ELR (cell line): ENCODE measurements at places on chromosomes 2 and 18.

GRCh38 chr2:12750166-12750905 is 33.6 kb downstream of the TRIB2 start:
- DNase-seq, result peak; percentile 4

DNA sequence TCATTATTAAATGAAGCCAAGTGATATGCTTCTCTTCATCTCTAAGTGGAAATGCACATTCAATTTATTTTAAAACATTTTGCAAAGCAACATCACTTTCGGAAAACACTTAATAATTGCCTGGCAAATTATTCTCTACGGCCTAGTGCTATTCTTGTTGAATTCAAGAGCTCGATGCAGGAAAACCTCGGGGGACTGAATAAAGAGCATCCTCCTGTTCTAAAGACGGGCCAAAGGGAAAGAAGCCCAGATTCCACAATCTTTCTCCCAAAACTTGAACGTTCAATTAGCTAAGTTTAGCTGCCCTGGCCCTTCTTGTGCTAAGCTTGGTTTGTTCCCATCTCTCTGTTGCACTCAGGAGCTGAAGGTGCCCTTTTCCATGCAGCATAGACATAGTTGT is 23.2 kb upstream of the SEH1L start:
- DNase-seq, result no peak

- DNase-seq, result no peak
Observed at GRCh38 chr2:58541511-58541910, 300.4 kb upstream of the FANCL start.

DNA sequence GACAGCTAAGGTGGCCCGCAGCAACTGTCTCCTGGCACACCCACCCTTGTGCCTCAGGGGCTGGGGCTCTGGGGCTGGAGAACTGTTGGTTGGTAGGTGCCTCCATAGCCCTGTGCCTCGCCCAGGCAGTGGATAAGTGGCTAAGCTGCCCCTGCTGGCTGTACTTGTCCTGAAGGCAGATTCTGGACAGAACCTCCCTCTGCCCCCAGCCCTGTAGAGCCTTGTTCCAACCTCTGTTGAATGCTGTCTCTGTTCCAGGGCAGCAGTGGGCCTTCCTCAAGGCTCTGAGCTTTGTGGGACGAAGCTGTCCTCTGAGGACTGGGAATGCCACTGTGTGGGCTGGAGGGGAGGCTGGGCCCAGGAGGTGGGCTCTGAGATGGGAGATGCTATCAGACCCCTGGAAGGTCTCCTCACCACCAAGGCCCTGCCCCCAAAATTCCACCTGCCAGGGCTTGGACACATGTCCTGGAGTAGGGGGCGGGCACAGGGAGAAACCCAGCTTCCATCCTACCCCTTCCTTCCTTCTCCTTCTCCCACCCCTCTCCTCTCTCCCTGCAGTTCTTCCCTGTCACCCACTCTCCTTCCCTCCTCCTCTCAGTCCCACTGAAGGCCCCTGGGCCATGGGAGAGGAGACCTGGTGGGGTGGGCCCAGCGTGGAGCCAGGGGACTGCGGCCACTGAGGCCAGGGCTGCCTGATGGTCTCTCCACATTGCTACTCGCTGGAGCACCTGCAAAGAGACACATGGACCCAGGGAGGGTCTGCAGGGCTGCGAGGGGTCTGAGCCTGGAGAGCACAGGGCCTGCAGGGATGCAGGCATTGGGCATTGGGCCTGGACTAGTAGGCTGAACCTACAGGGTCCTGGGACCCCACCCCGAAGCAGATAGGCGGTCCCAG is 1.7 kb upstream of the PDCD1 start:
- peak; percentile 14 for DNase-seq

DNA sequence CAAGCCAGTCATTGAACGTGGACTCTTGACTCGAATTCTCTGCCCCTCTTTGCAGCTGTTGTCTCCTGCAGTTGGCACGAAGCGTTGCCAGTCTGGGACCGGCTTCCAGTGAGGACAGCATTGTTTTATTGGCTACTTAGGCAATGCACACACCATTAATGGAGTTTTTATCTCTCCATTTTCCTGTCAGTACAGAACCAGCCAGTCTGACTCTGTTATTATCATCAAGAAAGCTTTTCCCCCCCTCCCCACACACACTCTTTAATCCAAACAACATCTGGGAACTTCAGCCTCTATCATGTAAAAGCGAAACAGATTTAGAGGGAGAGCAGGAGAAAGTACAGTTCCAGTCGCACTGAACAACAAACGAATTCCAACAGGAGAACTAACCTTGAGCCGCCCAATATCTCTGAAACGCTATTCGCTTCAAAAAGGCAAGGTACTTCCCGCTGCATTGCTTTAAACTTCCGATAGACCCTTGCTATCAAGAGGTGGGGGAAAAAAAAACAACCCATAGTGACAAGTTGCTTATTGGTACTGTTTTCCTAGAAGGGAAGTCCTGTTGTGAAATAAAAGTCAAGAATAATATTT is 38.2 kb downstream of the ACVR1 start:
- peak; percentile 27 for DNase-seq

GRCh38 chr18:32975163-32975436 is 202.3 kb upstream of the KLHL14 start:
- DNase-seq, result no peak

DNA sequence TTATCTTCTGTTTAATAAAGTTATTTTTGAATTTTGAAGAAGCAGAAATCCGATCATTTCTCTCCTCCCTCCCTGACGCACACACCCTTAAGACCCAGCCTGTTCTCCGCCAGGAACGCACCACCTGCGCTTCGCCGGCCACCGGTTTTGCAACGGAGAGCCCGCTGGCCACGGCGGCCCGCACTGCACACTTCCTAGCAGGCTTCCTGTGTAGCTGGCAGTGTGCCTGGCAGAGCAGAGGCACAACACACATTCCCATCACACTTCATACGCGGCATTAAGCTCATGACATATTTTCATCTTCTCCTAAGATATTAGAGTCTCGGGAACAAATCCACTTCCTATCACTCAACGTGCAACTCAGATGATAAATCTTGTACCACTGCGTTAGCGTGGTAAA is 148.0 kb downstream of the HDAC4 start:
- peak; percentile 30 for DNase-seq

GRCh38 chr18:35441857-35442595 is 55.7 kb downstream of the INO80C start:
- DNase-seq, result no peak

- DNase-seq, result peak; percentile 94
Observed at GRCh38 chr2:191311627-191312026, 66.4 kb downstream of the MYO1B start.

- no peak for DNase-seq
Observed at GRCh38 chr2:239283288-239283945, 117.4 kb downstream of the HDAC4 start.

DNA sequence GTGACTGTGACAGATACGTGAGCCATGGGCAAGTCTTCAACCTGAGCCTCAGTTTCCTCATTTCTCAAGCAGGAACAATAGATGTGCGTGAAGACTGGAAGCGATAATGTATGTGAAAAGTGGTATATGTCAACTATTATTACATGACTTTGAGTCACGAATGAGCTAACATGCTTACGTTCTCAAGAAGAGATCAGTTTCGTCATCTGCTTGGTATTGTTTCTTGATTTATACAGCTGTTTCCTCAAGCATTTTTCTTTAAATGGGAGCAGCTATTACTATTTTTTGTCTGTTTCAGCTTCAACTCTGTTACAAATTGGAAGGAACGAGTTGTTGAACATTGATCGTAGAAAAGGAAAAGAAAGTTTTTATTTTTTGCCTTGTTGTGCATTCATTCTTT is 48.5 kb upstream of the THOC1 start:
- DNase-seq, result no peak

DNA sequence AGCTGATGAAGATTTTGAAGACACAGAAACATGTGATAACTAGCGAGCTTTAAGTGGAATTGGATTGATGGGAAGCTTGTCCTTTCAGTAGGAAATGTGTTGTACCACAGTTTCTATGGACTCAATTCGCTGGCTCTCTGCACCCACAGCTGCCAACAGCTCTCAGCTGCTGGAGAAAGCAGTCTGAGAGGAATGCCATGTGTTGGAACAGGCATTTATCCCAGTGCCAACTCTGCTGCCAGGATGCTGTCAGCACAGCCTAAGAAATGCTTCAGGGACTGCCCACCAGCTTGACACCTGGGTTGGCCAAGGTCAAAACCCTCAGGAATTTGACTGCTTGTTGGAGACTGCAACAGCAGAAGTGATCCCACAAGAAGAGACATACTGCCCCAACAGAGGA is 193.0 kb upstream of the THSD7B start:
- DNase-seq, result no peak

GRCh38 chr2:195709901-195710806 is 53.1 kb downstream of the SLC39A10 start:
- peak; percentile 57 for DNase-seq

DNA sequence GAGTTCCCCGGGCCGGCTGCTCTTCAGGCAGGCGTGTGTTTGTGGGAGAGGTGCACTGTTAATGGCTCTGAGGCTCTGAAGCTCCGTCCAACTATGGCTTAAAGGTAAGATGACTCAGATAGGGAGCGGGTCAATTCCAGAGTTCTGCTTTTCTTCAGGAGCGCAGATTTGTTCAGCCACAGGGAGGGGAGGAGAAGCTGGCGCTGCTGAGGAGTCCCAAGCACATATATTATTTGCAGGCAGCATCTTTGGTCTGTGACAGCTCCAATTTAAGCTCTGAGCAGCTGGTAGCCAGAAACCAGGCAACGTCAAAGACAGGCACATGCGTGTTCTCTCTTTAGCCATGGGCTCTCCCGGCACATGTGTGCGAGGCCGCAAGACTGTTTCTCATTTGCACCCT is 229.2 kb downstream of the BCL2 start:
- no peak for DNase-seq

DNA sequence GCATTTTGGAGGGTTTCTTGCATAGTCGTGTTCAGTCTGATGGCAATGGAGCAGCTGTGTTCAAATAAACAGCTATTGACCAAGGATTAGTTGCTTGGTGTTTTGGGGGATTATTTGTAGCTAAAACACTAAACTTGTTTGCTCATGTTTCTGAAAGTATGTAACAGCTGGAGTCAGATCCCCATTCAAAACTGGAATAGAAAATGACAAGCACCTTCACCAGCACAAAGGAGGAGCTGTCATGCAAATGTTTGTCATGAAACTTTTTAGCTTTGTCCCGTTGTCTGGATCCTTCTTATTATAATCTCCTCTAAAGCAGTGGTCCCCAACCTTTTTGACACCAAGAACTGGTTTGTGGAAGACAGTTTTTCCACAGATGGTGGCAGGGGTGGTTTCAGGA is 96.9 kb upstream of the ZNF236 start:
- DNase-seq, result no peak

DNA sequence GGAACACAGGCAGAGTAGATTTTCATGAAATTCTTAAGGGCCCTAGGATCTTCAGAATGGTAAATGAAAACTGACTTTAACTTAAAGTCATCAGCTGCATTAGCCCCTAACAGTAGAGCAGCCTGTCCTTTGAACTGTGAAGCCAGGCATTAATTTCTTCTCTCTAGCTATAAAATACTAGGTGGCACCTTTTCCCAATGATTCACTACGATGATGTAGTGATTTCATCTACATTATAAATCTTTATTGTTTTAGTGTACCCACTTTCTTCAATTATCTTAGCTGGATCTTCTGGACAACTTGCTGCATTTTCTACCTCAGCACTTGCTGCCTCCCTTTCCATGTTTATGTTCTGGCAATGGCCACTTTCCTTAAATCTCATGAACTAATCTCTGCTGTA is 290.5 kb downstream of the NOL4 start:
- no peak for DNase-seq

GRCh38 chr2:9950521-9951271 is 797 bp upstream of the GRHL1 start:
- DNase-seq, result peak; percentile 41

DNA sequence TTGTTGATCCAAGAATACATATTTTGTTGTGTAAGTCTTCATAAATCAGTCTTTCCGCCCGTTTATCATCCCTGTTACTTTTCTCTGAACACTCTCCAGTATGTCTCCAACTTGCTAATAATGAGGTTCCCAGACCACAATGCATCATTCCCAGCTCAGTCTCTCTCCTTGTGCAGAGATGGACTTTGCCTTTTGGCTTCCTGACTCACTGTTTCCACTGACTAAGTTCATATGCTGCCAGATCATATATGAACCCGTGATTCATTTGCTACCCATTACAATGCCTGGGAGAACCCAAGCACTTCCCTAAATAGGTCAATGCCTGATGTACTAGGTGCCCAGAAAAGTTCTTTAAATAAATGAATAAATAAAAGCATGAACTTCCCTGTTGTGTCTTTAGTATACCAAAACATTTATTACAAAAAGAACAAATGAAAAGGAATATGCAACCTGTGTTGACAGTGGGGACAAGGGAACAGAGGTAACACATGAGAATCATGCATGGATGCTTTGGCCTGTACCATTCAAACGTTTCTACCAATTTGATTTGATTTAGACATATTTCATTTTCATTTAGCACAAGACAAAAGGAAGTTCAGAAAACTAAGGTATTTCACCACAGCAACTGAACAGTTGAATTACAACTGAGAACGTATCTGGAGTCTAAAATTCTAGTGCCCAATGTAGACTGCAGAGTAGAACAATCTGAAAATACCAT is 215.4 kb upstream of the HNRNPA3 start:
- peak; percentile 80 for DNase-seq

DNA sequence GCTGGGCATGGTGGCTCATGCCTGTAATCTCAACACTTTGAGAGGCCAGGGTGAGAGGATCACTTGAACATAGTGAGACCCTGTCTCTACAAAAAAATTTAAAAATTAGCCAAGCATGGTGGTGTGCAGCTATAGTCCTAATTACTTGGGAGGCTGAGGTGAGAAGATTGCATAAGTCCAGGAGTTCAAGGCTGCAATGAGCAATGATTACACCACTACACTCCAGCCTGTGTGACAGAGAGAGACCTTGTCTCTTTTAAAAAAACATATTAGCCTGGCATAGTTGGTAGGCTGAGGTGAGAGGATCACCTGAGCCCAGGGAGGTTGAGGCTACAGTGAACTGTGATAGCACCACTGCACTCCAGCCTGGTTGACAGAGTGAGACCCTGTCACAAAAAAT is 13.7 kb downstream of the TRAPPC8 start:
- DNase-seq, result no peak

GRCh38 chr2:171688129-171688465 is 828 bp downstream of the DYNC1I2 start:
- DNase-seq, result no peak

DNA sequence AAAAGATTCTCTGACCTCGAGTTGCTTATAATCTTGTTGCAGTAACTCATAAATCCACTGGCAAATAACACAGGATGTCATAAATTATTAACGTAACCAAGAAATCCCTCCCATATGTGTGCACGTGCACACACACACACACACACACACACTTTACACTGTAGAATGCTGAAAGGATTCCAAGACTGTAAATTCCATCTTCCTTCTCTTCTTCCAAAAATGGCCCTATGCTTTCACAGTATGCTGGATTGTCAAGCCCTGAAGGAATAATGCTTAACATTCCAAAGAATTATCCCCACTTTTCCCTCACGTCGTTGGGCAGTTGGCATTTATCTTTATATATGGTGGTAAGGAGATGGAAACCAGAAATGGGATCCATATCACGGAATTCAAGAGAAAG is 117.5 kb upstream of the CRIM1 start:
- DNase-seq, result no peak

GRCh38 chr2:48725696-48726494 is 29.6 kb downstream of the LHCGR start:
- DNase-seq, result no peak
